ENCODE measurements at places on chromosomes 3 and 15.

DNA sequence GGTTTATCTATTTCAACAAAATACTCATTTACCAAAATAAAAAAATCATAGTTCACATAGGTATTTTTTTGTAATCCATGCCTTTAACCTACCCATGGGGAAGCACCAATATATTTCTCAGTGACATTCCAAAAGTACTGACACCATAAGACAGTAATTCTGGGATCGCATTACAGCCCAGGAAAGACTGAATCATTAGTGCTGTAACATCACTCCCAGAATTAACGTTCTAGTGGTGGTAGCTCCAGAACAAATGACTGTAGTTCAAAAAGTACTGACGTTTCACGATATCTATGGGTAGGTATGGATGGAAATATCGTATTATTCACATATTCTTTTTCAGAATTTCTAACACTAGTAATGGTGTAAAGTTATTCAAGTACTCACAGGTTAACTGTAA is 54.3 kb upstream of the NEK10 start:
- H3K27ac ChIP-seq, result no peak overlapping the region
- no peaks in the 10 kb centered on the region for H3K27me3 ChIP-seq
- peaks cover 26% of the 10 kb centered on the region for H3K36me3 ChIP-seq
- DNase-seq, result no peak
- no peaks in the 10 kb centered on the region for H3K4me1 ChIP-seq

- DNase-seq, result no peak
- H3K27me3 ChIP-seq, result no peaks in the 10 kb centered on the region
- peak overlapping the region; percentile 96 for H3K27ac ChIP-seq
- peaks cover 48% of the 10 kb centered on the region for H3K4me1 ChIP-seq
- H3K36me3 ChIP-seq, result peaks cover 7% of the 10 kb centered on the region
These were observed 30.5 kb upstream of the GNB5 start for GRCh38 chr15:52221730-52222129.

DNA sequence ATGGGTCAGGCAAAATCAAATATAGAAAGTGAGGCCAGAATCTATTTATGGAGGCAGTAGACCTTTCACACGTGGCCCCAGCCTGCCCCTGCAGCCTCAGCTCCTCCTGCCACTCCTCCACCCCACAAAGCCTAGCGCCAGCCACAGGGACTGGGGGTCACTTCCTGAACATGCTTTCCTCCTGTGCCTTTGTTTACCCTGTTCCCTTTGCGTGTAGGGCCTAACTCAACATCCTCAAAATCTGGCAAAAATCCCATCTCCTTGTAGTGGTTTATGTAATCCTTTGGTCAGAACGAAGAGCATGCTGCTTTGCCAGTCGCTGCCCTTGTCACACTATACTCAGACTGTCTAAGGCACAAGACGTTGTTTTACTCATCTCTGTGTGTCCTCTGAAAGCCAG is 39.6 kb downstream of the KBTBD12 start:
- peaks cover 14% of the 10 kb centered on the region for H3K27me3 ChIP-seq
- H3K27ac ChIP-seq, result no peak overlapping the region
- no peaks in the 10 kb centered on the region for H3K36me3 ChIP-seq
- H3K4me1 ChIP-seq, result no peaks in the 10 kb centered on the region
- no peak for DNase-seq
- H3K4me3 ChIP-seq, result no peak overlapping the region

GRCh38 chr3:52446631-52447511 is 2.0 kb upstream of the SEMA3G start:
- peaks cover 16% of the 10 kb centered on the region for H3K4me1 ChIP-seq
- peak; percentile 76 for DNase-seq
- no peak overlapping the region for H3K4me3 ChIP-seq
- H3K27me3 ChIP-seq, result peaks cover 3% of the 10 kb centered on the region
- H3K36me3 ChIP-seq, result no peaks in the 10 kb centered on the region

- no peaks in the 10 kb centered on the region for H3K36me3 ChIP-seq
- H3K27ac ChIP-seq, result no peak overlapping the region
- no peak overlapping the region for H3K4me3 ChIP-seq
- peaks cover 22% of the 10 kb centered on the region for H3K4me1 ChIP-seq
These were observed 56.2 kb upstream of the TGFBR2 start for GRCh38 chr3:30550246-30550645.

- H3K4me1 ChIP-seq, result peaks cover 4% of the 10 kb centered on the region
- DNase-seq, result no peak
- no peak overlapping the region for H3K27ac ChIP-seq
- no peak overlapping the region for H3K4me3 ChIP-seq
These were observed 89.0 kb upstream of the RASGRF1 start for GRCh38 chr15:79179597-79179996.

DNA sequence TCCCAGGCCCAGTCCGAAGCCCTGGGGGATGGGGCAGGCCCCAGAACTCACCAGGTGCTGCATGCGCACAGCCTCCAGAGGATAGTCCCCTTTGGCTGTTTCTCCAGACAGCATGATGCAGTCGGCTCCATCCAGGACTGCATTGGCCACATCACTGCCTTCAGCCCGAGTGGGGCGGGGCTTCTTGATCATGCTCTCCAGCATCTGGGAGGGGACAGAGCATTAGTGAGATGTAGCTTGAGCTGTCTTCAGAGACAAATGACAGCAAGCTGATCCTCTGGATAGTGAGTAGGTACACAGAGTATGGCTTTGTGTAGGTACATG is 9.1 kb upstream of the GRAMD2A start:
- no peak overlapping the region for H3K4me3 ChIP-seq
- H3K27ac ChIP-seq, result no peak overlapping the region
- peaks cover 3% of the 10 kb centered on the region for H3K4me1 ChIP-seq

GRCh38 chr3:23945913-23946687 is 1.0 kb downstream of the NR1D2 start:
- DNase-seq, result peak; percentile 97
- H3K36me3 ChIP-seq, result peaks cover 3% of the 10 kb centered on the region
- H3K4me3 ChIP-seq, result peak overlapping the region; percentile 84
- H3K27ac ChIP-seq, result peak overlapping the region; percentile 92
- H3K4me1 ChIP-seq, result peaks cover 30% of the 10 kb centered on the region

DNA sequence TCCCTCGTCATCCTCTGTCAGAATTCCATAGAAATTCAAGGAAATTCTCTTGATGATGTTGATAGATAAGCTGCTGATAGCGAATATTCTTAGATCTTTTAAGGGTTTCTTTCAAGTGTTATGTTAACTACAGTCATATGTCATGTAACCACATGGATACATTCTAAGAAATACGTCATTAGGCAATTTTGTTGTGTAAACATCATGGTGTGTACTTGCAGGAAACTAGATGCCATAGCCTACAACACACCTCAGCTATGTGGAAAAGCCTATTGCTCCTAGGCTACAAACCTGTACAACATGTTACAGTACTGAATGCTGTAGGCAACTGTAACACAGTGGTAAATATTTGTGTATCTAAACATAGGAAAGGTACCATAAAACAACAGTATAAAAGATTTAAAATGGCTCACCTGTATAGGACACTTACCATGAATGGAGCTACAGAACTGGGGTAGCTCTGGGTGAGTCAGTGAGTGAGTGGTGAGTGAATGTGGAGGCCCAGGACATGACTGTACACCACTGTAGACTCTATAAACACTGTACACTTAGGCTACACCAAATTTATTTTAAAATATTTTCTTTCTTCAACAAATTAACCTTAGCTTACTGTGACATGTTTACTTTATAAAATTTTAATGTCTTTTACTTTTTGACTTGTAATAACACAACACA is 34.6 kb downstream of the GLDN start:
- peaks cover under 1% of the 10 kb centered on the region for H3K4me1 ChIP-seq
- no peak for DNase-seq
- no peak overlapping the region for H3K4me3 ChIP-seq
- H3K27me3 ChIP-seq, result no peaks in the 10 kb centered on the region
- no peak overlapping the region for H3K27ac ChIP-seq

DNA sequence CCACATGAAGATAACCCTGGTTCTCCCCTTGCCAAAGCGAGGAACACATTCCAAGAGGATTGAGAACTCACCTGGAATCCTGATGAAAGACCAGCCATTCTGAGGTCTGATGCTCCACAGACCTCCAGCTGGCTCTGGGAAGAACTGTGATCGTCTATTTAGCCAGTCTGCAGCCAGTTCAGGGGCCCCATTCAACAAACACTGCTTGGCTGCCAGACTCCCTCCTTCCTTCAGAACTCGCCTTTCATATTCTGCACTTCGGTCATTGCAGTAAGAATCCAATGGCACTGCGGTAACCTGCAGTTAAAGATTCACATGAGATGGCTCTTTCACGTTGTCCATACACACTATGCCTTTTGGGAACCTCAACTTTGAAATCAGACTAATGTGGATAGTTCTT is 67.6 kb downstream of the CHAC1 start:
- H3K27ac ChIP-seq, result no peak overlapping the region
- DNase-seq, result no peak
- H3K4me3 ChIP-seq, result no peak overlapping the region

DNA sequence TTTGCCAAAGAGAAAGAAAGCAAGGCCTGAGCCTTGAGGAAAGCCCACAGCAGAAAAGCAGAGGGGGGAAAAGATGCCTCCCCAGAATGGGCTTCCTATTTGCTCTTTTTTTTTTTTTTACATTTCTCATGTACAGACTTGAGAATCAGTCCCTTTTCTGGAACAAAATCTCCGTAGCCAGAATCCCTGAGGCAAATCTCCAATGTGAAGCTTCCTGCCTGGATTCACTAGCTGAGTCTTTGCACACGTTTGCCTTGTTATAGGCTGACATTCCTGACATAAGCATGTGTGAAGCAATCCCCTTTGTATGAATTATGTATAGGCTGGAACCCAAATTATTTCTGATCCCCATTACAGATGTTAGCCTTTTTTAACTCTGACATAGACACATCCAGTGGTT is 52.2 kb upstream of the ACTL6A start:
- H3K27me3 ChIP-seq, result peaks cover 12% of the 10 kb centered on the region
- H3K36me3 ChIP-seq, result no peaks in the 10 kb centered on the region
- no peaks in the 10 kb centered on the region for H3K4me1 ChIP-seq
- H3K4me3 ChIP-seq, result no peak overlapping the region
- DNase-seq, result no peak

DNA sequence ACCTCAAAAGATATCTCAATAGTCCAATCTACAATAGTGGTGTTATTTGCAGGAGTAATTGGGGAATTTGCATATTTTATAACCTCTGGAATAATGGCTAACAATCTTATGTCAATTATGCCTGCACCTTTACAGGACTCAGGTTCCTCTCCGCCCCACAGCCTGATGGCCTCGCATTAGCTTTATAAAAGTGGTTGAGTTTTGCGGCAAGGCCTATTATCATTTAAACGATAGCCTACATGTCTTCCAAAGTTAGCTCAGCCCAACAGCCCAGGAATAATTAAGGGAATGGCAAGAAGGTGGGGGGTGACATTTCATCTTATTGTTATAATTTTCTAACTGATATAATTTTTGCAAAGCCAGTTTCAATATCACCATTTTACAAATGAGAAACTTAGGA is 97.3 kb downstream of the RTP4 start:
- H3K4me1 ChIP-seq, result no peaks in the 10 kb centered on the region
- peaks cover 26% of the 10 kb centered on the region for H3K27me3 ChIP-seq
- H3K27ac ChIP-seq, result no peak overlapping the region
- no peak for DNase-seq

DNA sequence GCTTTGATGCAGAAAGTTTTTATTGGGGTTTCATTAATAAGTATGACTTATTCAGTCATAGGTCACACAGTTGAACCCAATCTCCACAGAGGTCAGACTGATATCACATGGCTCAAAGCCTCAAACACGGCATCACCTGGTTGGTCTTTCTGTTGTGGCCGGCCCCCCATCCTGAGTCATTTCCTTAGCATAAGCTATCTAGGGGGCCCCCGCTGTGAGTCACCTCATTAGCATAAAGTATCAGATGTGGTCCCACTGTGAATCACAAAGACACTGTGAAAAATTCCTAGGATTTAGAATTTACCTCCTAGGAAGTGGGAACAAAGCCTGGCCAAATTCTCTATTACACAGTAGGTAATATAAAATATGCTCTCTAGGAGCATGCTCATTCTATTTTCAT is 502.2 kb downstream of the PYDC2 start:
- no peaks in the 10 kb centered on the region for H3K36me3 ChIP-seq
- H3K27me3 ChIP-seq, result no peaks in the 10 kb centered on the region
- H3K27ac ChIP-seq, result no peak overlapping the region
- DNase-seq, result no peak
- H3K4me1 ChIP-seq, result peaks cover 12% of the 10 kb centered on the region
- no peak overlapping the region for H3K4me3 ChIP-seq

DNA sequence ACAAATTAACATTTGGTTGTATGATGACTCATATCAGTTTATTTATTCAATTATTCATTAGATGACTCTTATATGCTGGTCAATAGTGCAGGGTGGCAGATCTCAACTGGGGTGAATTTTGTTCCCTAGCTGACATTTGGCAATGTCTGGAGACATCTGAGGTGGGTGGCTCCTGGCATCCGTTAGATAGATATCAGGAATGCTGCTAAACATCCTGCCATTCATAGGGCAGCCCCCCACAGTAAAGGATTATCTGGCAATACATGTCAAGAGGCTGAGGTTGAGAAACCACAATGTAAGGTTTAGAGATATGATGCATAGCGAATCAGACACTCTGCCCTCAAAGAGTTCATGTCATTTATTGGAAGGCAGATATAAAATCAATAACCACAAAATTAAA is 719.9 kb downstream of the CADM2 start:
- no peaks in the 10 kb centered on the region for H3K4me1 ChIP-seq
- H3K4me3 ChIP-seq, result no peak overlapping the region
- no peaks in the 10 kb centered on the region for H3K27me3 ChIP-seq
- no peaks in the 10 kb centered on the region for H3K36me3 ChIP-seq
- no peak overlapping the region for H3K27ac ChIP-seq
- DNase-seq, result no peak

DNA sequence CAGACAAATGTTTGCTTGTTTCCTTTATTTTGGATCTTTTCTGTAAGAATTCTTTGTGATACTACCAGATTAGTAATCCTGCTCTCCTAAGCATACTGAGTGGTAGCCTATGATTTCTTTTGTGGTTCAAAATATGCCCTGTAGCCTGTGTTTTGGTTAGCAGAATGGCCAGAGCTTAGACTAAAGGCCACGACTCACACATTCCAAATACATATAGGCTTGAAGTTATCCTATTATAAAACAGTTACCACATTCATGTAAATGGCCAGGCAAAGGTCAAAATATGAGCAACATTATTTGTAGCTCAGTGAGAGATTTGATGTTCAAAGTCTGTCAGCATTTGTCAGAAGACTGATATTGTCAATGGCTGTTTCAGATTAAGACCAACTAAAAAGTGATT is 84.5 kb downstream of the MITF start:
- no peak overlapping the region for H3K27ac ChIP-seq
- no peaks in the 10 kb centered on the region for H3K36me3 ChIP-seq
- no peaks in the 10 kb centered on the region for H3K27me3 ChIP-seq
- no peak for DNase-seq
- H3K4me3 ChIP-seq, result no peak overlapping the region

All from memory B cell (primary cell).